Breast epithelium (tissue), 4 donors: ENCODE measurements at places on chromosomes 12 and 14. TPM values are rescaled to one million over a fixed set of nuclear protein-coding genes. Genes with fewer than 3 reads are reported as not detected.
A peak's percentile ranks its signal among the peaks of the same experiment; 100 is the strongest.

DNA sequence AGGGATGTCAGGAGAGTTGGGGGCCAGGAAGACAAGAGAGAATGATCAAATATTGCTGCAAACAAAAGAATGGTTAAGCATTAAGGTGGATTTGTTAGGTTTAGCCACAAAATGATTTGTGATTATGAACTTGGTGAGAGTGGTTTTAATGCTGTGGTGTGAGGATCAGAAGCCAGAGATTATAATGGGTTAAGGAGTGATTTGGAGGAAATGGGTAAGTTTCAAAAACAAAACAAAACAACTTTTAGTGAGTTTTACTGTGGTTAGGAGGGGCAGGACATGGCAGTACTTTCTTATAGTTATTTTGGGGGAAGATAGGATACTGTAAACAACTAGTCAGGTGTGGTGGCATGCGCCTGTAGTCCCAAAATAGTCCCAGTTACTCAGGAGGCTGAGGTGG, 24.0 kb downstream of the DIP2B start:
- no peak for DNase-seq

Gene BATF
- 15.7 TPM for total RNA-seq

DNA sequence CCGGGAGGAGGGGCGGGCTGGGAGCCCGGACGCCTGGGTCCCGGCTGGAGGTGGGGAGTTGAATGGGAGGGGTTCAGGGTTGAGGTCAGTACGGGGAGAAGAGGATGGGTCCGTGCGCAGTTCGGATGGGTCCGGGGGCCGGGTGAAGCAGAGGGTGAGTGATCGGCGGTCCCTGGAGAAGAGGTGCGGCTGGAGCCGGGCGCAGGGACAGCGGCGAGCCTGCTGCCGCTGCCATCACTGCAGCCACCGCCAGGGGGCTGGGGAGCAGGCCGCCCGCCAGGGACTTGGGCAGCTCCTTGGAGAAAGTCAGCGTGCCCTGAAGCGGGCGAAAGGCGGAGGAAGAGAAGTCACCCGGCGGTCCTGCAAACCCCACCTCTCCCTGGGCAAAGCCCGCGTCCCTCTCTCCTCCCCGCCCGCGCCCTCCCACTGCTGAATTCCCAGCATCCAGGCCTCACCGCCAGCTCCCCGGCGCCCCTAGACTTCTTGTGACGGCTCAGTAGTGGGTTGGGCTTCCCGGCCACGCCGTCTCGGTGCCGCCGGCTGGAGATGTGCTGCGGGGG, 6.0 kb upstream of the GPR84 start:
- DNase-seq = peak; percentile 79

- DNase-seq = no peak
These were observed 525.1 kb upstream of the FBXO33 start for GRCh38 chr14:39957290-39957689.

DNA sequence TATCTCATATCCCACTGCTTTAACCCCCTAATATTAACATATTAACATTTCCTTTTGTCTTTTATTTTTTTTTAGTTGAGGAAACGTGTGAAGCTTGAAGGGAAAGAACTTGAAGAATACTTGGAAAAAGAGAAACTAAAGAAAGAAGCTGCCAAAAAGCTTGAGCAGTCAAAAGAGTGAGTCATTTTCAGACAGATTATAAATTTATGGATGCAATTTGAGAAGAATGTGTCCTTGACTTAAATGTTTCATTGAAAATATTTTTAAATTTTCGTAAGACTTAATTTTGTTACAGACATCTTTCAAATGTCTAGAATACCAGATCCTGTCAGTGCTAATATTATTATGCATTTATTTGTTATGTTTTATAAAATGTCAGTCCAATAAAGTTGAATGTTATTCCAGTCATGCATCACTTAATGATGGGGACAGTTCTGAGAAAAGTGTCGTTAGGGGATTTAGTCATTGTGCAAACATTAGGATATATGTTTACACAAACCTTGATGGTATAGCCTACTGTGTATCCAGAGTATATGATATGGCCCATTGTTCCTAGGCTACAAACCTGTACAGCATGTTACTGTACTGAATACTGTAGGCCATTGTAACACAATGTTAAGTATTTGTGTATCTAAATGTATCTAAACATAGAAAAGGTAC, 32.6 kb downstream of the CPSF2 start:
- DNase-seq = no peak

DNA sequence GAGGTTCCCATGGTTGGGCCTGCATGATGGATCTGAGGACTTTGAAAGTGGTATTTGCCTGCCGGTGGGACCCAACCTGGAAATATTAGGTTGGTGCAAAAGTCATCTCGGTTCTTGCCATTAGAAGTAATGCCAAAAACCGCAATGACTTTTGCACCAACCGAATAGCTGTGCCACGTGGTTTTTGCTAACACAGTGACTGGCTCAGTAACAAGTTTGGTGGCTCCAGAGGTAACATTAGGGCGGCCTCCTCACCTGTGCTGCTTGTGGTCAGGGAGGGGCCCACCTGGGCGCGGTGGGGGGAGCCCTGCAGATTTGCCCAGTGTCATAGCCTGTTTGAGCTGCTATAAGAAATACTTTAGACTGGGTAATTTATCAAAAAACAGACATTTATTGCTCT, 1.8 kb downstream of the BDKRB2 start:
- DNase-seq = no peak

Gene MYO1H
- 2.0 TPM for total RNA-seq

GRCh38 chr12:47417955-47418354, 287.9 kb downstream of the RPAP3 start:
- DNase-seq = no peak

Gene RIMKLB
- 52.1 TPM for total RNA-seq

Gene APOLD1
- 26.7 TPM for total RNA-seq

DNA sequence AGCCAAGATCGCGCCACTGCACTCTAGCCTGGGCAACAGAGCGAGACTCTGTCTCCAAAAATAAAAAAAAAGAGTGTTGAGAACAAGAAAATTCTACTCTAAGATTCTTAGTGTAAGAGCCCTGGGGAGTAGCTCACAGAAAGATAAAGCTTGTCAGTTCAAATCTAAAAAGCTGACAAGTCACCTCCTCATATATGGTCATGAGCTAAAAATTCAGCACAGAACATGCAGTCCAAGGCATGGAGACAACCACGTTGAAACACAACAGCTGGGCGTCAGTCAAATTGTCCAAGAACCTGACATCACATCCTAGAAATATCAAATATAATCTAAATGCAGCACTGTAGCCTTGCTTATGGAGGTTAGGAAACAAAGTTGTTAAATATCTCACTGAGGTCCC, 47.8 kb downstream of the CLIP1 start:
- DNase-seq = no peak

- no peak for DNase-seq
These were observed 152.7 kb downstream of the SRGAP1 start for GRCh38 chr12:63997198-63997597.

GRCh38 chr14:63972323-63972932, 119.6 kb downstream of the SYNE2 start:
- no peak for DNase-seq

Gene P2RX2
- total RNA-seq = not detected

DNA sequence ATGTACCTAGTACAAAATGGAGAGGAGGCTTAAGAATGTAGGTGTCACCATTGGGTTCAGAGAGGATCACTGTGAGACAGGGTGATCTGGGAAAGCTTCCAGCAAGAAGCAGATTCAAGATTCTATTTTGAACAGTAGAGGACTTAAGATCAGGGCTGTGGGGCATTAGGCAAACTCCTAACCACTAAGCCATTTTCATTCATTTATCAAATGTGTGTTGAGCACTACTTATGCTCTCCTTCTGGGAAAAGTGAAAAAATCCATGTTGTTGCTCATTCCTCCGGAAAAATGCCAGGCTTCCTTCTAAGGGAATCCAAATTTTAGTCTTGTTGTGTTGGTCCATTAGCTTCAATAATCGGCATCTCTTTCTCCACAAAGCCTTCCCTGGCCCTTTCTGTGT, 163.4 kb downstream of the NUAK1 start:
- no peak for DNase-seq

Gene NOPCHAP1
- 6.4 TPM for total RNA-seq

Gene TSPAN8
- 18.4 TPM for total RNA-seq

GRCh38 chr12:132524405-132524804, 34.5 kb downstream of the FBRSL1 start:
- peak; percentile 89 for DNase-seq

Gene SERPINA6
- not detected for total RNA-seq

Gene GPR132
- total RNA-seq = 1.8 TPM

Gene GNB3
- total RNA-seq = 2.2 TPM

DNA sequence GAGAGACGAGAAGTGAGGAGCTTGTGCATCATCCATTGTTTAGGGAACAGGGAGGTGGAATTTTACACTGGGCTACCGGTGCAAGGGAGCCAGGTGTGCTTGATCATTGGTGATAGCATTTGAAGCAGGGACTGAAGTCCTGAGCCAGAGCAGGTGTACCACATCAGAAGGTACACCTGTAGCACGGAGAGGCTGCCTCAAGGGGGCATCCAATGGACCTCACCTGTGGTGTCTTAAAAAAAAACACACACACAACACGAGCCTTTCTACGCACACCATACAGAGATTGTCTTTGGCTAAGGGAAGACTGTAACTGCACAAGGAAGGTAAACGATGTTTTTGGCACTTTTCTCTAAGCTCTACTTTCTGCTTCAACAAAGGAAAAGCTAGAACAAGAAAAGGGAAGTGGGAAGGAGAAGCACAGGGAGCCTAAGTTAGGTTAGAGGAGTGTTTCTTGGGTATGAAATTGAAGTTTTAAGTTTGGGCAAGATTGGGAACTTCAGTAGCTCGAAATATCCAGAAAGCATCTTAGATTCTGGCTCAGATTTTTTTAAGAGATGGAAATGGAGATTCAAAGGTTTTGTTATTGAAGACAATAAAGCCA, 334.3 kb upstream of the FBXO33 start:
- no peak for DNase-seq

GRCh38 chr14:86772075-86772474, 1220.9 kb downstream of the GALC start:
- no peak for DNase-seq

GRCh38 chr12:80894179-80894578, 43.6 kb downstream of the LIN7A start:
- DNase-seq = no peak

- no peak for DNase-seq
These were observed 1.3 kb upstream of the MDM2 start for GRCh38 chr12:68806488-68807237.

GRCh38 chr14:79690960-79691359, 520.3 kb downstream of the DIO2 start:
- DNase-seq = no peak
